Colonic mucosa (tissue), 4 donors: ENCODE measurements at places on chromosomes 2 and 18.
A peak's percentile ranks its signal among the peaks of the same experiment; 100 is the strongest.

GRCh38 chr18:49096021-49096420, 145.3 kb upstream of the SMAD7 start:
- no peak for DNase-seq

GRCh38 chr18:46289931-46290330, 185.7 kb downstream of the HAUS1 start:
- no peak for DNase-seq

- DNase-seq, result no peak
These were observed 229.8 kb downstream of the CCDC178 start for GRCh38 chr18:33210575-33211189.

GRCh38 chr2:202116691-202117090, 43.6 kb downstream of the KIAA2012 start:
- DNase-seq, result no peak

DNA sequence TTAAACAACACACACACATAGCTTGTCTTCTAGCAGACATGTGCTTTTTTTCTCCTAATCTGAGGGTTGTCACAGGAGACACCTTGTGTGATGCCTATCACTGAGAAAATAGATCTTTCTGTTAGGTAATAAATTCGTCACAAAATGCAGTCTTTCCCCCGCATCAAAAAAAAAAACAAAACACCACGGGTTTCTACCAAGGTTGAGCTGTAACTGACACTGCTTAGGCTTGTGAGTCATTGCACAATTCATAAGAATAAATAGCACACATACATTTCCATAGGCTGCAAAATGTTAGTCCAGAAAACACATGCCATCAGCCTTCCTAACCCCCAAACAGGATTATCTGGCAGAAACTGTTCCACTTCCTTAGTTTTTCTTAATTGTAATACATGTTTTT, 6.5 kb downstream of the TMEM163 start:
- DNase-seq, result no peak

GRCh38 chr18:3851159-3851558, 401.2 kb downstream of the TGIF1 start:
- no peak for DNase-seq

- no peak for DNase-seq
These were observed 1574.2 kb upstream of the PIK3C3 start for GRCh38 chr18:40380686-40381439.

DNA sequence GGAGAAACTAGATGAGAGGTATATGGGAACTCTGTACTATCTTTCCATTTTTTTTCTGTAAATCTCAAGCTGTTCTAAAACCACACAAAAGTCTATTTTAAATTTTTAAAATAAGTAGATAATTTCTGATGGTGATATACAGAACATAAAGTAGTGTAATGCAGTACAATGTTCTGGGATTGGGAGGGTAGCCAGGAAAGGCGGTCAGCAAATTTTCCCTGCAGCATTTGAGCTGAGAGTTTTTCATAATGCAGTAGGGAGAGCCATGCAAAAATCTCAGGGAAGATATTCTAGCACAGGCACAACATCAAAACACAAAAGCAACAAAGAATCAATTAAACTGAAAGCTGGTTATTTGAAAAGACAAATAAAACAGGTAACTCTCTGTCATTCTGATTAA, 141.5 kb downstream of the NCKAP5 start:
- no peak for DNase-seq

- DNase-seq, result no peak
These were observed 26.7 kb downstream of the CNNM4 start for GRCh38 chr2:96787411-96787810.

DNA sequence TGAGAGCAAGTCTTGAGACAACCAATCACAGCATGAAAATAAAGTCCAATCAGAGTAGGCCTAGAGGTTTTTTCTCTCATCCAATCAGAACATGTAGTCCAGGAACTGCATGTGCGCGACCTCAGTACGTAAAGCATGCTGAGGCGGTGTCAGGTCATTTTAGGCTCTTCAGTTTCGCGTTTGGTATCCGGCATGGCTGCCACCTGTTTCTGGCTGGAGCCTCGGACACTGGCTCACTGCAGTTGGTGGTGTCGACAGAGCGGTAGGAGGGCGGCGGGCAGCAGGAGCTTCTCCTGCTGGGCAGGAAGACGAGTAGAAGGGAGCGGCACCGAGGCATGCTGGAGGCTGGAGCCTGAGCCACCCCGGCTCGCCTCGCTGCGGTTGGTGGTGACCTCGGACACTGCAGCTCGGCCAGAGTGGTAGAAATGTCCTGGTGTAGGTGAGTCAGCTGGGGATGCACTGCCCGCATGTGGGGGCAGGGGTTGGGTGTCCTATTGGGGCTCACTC, 15.8 kb downstream of the CCDC74A start:
- DNase-seq, result no peak

DNA sequence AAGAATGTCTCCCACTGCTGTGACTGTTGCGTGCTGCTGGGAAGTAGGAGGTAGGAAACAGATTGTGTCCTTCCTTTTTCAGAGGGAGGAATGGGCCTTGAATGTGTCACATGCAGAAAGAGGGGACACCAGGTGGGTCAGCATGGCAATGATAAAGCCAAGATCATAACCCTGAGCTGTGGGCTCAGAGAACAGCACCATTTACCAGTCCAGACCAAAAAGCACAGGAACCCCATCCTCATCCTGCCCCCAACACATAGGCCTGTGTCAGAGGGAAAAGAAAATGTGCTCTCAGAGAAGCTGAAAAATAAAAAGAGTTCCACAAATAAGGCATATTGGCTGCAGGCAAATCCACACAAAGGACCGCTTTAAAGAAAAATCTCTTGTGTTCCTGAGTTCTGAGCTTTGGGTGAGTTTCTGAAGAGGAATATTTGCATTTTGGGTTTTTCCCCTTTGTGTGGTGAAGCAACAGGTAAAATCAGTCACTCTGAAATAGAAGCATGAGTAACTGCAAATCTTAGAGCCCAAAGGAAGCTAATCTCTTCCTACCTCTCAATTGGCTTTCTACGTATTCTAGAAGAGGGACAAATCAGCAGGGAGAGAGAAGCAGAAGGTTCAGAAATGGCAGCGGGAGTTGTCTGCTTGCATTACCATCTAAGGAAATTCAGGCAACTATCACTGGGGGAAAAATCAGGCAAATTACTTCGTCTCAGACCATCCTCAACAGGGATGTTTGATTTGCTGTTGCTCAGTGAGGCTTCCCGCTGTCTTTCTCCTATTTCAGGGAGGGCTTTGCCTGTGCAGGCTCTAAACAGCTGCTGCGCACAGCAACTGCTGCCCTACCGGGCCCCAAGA, 106.8 kb downstream of the BCL11A start:
- DNase-seq, result no peak

- no peak for DNase-seq
These were observed 1052.8 kb upstream of the NRXN1 start for GRCh38 chr2:52084759-52085158.

DNA sequence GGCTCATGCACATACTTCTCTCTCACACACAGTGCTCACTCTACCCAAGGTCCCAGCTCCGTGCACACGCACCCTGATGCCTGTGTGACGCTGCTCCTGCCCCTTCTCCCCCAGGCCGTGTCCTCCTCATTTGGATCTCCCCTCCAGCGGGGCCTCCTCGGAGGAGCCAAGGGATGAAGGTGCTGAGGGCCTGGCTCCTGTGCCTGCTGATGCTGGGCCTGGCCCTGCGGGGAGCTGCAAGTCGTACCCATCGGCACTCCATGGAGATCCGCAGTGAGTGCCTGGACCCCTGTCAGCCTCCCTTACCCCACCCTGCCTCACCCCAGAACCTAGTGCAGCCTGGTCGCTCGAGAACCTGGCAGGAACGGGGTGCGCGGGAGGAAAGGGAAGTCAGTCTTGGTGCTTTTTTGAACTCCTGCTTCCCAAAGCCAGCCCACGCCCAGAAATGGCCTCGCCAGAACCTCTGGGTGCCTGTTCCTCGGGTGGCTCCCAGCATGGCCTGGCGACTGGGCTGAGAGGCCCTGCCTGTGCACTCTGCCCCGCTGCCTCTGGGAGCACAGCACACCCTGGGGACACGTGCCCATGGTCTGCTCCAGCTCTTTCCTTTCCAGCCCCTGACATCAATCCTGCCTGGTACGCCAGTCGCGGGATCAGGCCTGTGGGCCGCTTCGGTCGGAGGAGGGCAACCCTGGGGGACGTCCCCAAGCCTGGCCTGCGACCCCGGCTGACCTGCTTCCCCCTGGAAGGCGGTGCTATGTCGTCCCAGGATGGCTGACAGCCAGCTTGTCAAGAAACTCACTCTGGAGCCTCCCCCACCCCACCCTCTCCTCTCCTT, at the start of gene PRLH:
Gene PRLH (plus strand): TSS at position 174 of the 835 bp plus-strand sequence. CDS start 0 bp downstream, at position 174.
- no peak for DNase-seq

DNA sequence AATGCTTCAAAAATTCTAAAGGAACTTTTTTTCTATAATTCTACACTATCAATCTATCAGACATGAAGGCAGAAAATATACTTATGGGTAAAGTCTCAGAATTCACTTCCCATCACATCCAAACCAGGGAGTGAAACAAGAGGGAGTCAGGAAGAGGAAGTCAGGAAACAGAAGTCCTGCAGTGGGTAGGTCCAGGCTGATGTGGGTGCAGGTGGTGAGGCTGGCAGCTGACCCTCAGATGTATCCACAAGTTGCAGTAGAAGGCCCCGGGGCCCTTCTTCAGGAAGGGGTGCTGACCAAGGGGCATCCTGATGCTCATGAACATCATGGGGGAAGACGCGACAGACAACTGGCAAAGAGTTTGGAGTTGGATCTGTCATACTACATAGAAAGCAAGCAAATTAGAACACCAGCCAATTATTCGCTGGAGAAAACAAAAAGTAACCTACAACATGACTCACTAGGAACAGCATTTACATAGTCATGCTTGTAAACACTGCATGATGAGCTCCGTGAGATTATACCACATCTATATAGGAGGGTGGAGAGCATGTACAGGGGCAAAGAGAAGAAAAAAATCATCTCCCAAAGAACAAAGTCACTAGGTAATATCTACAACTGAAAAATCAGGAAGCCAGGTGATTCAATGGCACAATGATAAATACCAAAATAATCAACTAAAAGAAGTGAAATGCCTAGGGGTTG, 4.2 kb downstream of the UXS1 start:
- no peak for DNase-seq

GRCh38 chr18:48002933-48003365, 72.5 kb upstream of the SMAD2 start:
- DNase-seq, result peak; percentile 75

- no peak for DNase-seq
These were observed 65.1 kb upstream of the ODC1 start for GRCh38 chr2:10513201-10513600.

DNA sequence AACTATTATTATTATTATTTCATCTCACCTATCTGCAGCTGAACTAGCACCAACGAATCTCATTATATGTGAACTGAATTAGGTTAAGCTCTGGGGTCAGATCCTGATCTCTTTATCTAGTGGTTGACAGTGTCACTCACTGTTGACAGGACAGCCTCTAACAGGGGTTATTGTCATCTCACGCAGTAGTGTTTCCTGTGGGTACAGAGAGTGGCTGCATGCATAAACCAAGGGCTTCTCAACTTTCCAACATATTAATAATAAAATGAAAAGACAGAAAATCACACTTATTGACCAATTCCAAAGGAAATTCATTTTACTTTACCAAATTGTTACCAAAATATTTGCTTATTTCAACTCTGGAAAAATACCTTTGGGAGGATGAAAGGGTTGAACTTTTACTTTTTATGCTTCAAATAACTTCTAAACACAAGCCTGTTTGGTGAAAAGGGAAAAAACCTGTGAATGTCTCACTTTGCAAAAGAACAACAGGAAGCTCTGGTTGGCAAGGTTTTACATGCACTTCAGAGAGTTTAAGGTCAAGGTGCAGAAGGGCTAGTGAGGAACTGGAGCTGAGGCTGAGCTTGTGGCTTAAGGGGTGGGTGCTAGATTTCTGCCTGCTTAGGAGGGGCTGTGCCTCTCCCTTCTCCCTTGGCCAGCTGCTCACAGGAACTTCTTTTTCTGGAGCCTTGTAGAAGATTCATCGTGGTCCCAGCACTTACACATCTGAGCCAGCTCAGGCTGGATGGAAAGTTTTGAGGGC, 72.6 kb downstream of the CTAGE1 start:
- peak; percentile 65 for DNase-seq

DNA sequence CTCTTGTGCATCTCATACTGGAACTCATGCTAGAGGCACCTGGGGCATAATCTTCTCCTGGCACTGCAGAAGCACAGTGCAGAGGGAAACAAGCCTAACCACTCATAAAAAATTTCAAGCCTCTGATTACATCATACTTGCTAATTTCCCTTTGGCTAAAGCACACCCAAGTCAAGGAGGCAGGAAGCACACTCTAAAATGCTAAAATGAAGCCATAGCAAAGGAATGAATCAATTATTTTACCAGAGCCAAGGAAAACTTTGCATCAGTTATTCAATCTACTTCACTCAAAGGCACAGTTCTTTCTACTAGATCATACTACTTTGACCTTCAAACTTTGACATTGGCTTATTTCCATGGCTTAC, 79.6 kb upstream of the SPOPL start:
- DNase-seq, result no peak

DNA sequence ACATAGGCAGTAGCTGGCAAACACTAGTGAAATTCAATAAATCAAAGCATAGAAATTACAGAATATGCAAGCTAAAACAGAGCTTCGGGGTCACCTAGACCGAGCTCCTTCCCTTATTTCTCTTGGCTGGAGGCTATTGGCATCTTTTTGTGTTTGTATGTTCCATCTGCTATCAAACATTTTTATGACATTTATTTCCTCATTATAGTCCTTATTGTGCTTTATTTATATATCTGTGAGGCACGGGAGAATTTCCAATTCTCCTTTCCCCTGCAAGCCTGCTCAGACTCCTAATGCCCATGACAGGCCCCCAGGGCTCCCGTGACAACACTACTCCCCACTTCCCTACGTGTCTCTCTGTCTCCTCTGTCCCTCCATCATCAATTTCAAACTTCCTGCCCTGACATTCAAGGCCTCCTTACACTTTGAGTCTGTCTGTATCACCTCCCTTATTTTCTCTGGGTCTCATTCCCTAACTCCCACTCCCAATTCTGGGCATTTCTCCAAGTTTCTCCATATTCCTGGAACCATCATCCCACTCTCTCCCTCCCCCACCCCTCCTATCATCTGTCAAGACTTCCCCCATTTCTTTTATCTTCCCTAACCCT, 316.9 kb downstream of the OSR1 start:
- no peak for DNase-seq

- DNase-seq, result no peak
These were observed 16.2 kb upstream of the SSB start for GRCh38 chr2:169782513-169782912.

- no peak for DNase-seq
These were observed 215.1 kb downstream of the ALK start for GRCh38 chr2:29706171-29706720.

DNA sequence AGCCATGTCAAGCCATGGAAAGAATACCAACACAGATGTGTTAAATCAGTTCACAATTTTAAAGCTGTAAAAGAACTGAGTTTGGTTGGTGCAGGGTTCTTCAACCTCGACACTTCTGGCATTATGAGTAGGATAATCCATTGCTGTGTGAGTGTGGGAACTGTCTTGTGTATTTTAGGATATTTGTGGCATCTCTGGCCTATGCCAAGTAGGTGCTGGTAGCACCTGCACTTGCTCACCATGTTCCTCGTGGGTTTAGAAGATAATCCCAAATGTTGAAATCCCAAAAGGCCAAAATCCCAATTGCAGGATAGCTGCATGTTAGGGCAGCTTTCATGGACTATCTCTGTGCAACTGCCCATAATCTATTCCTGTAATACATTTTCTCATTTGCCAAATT, 3.8 kb downstream of the KRCC1 start:
- no peak for DNase-seq
